ENCODE measurements at places on chromosomes 1 and 21. TPM values are rescaled to one million over a fixed set of nuclear protein-coding genes. Genes with fewer than 3 reads are reported as not detected.

DNA sequence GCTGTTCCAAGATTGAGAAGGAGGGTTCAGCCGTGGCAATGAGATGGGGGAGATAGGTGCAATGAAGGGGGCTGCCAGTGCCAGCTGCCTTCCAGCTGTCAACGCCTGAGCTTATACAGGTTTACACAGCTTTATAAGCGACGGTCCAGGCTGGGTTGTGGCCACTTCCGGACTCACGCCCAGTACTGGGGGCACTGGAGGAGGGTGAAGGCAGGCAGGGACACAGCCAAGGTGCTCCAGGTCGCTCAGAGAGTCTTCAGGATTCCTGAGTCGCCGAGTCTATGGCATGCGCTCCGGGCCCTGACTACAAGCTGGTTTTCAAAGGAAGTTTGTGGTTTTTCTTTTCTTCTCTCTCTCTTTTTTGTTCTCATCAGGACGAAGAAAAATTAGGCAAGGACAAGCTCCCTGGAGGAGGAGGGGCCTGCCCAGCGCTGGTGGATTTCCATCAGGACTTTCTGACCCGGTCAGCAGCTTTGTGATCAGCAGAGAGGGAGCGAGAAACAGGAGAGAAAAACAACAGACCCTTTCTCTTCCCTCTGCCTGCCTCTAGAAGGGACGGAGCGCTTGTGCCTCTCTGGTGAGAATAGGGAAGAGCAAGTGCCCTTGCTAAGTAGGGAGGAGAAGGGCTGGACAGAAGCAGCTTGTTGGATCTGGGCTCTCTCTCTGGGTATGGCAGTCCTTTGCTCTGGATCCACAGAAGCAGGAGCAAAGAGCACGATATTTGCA lies at the start of gene MINDY1:
Gene MINDY1, minus strand, starts transcription at position 576 of the 726 bp plus-strand sequence. CDS start 4,285 bp downstream, outside the sequence.
- DNase-seq, result peak; percentile 88

- DNase-seq, result no peak
Measured at GRCh38 chr1:212437179-212437798, 4.6 kb downstream of the NENF start.

- no peak for DNase-seq
Measured at GRCh38 chr1:242133796-242134195, 134.9 kb upstream of the MAP1LC3C start.

KIRREL1 gene
- 122 TPM for total RNA-seq

Measured in osteocyte (in vitro differentiated cells).